Muscle of back (tissue), 13 donors: ENCODE measurements at places on chromosomes 2 and 18. TPM values are rescaled to one million over a fixed set of nuclear protein-coding genes. Genes with fewer than 3 reads are reported as not detected.
A peak's percentile ranks its signal among the peaks of the same experiment; 100 is the strongest.

- DNase-seq: no peak
Measured at GRCh38 chr2:98294711-98295110, 51.5 kb upstream of the CNGA3 start.

DNA sequence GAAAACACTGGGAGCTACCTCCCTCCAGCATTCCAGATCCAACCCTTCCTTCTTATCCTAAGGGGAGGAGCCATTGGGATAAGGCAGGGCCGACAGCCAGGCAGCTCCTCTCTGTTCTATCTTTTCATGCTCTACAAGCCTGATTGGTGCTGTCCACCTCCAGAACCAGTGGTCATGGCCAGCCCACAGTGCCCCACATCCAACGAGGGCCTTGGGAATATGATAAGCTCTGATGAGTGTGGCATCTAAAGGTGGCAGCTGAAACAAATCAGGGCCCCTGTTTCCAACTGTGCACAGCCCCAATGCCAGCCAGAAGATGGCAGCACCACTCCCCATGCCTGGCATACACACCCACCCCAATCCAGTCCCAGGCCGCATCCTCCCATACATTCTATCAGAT lies 329.3 kb downstream of the C1D start:
- DNase-seq: no peak

DNA sequence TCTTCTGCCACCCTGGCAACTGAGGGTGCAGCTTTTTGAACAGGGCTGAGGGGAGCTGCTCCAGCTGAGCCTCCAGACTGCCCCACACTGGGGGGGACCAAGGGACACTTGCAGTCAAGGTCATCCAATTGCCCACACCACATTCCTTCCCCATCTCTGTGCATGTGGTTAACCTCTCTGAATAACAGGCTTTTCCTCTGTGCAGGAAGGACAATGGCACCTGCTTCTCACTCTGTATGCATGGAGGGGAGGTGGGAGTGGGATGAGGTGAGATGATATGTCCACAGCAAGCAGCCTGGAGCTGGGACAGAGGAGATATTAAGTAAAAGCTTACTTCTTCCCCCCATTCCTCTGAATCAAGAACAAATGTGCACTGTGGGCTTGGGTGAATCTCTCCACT lies 39.1 kb upstream of the TEX51 start:
- DNase-seq: no peak

DNA sequence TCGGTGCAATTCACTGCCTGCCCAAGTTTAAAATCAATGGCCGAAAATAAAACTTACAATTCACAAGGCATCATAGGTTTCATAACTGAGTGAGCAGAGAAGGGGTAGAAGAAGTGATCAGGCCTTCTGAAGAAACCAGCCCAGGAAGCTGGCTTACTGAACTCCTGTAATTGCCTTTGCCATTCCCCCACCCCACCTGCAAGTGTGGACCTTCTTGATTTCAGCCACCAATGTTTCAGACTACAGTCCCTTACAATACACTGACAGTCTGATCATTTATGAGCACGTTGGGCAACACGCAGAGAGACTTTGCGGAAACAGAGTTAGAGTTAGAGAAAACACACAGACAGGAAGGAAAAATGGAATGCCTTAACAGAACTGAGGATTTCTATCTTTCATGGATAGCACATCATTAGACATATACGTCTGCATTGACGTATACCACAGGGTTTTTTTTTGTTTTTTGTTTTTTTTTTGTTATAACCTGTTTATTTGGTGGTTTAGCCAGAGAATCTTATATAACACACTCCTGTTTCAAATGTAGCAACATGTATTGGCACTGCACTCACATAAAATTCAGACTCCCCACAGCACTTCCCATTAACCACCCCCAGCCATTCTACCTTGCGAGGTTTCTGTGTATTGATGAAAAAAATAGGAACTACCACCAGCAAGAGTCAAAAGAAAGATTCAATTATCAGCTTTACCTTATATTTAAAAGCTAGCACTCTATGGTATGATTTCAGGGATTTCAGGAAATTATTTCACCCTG lies 126.4 kb downstream of the CACNB4 start:
- no peak for DNase-seq

- DNase-seq: no peak
Measured at GRCh38 chr2:109046925-109047508, 58.0 kb upstream of the EDAR start.

- no peak for DNase-seq
Measured at GRCh38 chr2:172977270-172978062, 98.2 kb upstream of the MAP3K20 start.

- DNase-seq: no peak
Measured at GRCh38 chr18:60182223-60182622, 190.4 kb downstream of the MC4R start.

DNA sequence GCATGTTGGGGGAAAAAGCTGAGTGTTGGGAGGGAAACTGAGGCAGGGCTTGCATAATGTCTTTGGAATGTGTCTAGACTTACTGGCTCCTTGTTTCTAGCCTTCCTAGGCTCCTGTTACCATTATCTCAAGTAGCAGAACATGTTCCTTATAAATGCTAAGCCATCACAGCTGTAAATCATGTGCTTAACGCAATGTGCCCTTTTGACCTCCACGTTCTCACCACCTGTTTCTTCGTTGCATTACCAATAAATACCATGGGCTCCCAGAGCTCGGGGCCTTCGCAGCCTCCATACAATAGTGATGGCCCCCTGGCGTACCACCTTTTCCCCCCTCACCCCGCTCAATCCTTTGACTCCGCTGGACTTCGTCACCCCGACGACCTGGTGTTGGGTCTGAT lies 54.0 kb upstream of the CWC22 start:
- no peak for DNase-seq

SEPTIN10 gene
- 83.5 TPM for polyA plus RNA-seq

GRCh38 chr2:15942711-15943345 lies 2.5 kb downstream of the MYCN start:
- no peak for DNase-seq

- no peak for DNase-seq
Measured at GRCh38 chr2:234623521-234623991, 126.7 kb upstream of the ARL4C start.

- no peak for DNase-seq
Measured at GRCh38 chr2:160901613-160902012, 258.6 kb upstream of the TANK start.

DNA sequence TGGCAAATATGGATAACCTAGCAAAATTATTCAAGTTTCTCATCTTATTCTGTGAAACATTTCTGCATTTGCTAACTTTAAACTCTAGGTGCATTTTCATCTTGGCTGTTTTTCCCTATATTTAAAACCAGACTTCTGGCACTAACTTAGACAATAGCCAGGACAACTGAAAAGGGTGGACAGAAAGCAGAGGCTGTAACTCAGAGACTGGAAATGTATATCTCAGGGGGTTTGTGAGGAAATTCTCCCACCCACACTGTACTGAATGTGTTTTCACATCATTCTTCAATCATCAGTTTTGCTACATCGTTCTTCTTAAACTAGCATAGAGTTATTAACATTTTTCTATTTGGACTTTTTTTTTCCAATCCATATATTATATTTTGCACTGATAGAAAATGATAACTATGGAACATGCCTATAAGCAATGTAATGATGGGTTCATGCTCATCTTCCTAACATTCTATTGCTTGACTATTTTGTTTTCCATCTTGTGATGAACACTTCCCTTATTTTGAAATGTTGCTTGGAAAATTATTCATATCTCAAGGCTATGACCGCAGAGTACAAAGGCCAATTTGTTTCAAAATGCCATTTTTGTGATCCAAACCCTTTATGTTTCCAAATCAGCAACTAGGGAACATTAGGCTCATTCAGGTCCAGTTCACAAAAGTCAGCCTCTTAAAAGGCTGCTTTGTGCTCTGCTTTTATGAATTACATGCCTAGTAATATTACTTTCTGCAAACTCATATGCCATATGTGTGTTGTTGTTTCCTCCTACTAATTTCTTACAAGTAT lies 125.8 kb upstream of the CDH19 start:
- no peak for DNase-seq

GRCh38 chr2:10036095-10036884 lies 7.1 kb upstream of the KLF11 start:
- DNase-seq: no peak

- no peak for DNase-seq
Measured at GRCh38 chr2:222424276-222424728, at the start of gene SGPP2. SGPP2 (plus strand) TSS chr2:222424543; CDS start chr2:222424603, 60 bp downstream.

DNA sequence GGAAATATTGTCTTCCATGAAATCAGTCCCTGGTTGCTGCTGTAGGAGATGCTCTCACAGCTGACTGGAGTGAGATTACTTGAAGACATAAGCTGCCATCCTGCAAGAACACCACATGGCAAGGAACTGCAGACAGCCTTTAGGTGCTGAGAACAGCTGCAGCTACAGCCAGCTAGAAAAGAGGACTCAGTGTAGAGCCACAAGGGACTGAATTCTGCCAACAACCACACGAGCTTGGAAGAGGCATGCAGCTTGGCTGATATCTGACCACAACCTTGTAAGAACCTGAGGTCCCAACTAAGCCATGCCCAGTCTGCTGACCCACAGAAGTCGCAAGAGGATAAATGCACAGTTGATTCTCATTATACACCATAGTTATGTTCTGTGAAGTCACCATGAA lies 181.8 kb upstream of the ARL4C start:
- no peak for DNase-seq

- no peak for DNase-seq
Measured at GRCh38 chr2:45974056-45974455, 322.6 kb downstream of the PRKCE start.

GRCh38 chr18:13368080-13368813 lies 149.7 kb downstream of the LDLRAD4 start:
- DNase-seq: no peak

GRCh38 chr2:207122651-207123334 lies 43.0 kb downstream of the KLF7 start:
- DNase-seq: no peak

PSTPIP2 gene
- 1.7 TPM for polyA plus RNA-seq

GPR35 gene
- polyA plus RNA-seq: 1.3 TPM

FAM210A gene
- polyA plus RNA-seq: 21.9 TPM

TFCP2L1 gene
- 0.14 TPM for polyA plus RNA-seq

SLC14A1 gene
- polyA plus RNA-seq: 2.7 TPM

- DNase-seq: no peak
Measured at GRCh38 chr2:240797500-240797895, 22.5 kb downstream of the KIF1A start.

DNA sequence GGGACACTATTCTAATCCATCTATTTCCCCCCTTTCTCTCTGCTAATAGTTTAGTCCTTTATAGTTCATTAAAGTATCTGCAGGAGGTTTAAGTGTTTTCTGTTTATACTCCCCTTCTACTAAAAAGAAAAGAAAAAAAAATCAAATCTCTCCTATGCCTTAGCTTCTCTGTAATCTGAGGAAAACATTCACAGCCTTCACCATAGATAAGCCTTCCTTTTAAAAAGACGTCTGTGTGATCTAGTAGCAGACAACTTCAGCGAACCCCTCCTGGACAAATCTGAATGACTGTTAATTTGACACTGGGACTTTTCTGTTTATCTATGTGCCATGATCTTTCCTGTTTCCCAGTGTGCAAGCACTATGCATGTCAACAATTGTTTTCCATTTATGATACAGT lies 70.4 kb upstream of the CDH19 start:
- no peak for DNase-seq

- no peak for DNase-seq
Measured at GRCh38 chr2:7096726-7097352, 179.6 kb downstream of the RNF144A start.

- DNase-seq: peak; percentile 46
Measured at GRCh38 chr2:12606472-12607000, 110.2 kb upstream of the TRIB2 start.

DNA sequence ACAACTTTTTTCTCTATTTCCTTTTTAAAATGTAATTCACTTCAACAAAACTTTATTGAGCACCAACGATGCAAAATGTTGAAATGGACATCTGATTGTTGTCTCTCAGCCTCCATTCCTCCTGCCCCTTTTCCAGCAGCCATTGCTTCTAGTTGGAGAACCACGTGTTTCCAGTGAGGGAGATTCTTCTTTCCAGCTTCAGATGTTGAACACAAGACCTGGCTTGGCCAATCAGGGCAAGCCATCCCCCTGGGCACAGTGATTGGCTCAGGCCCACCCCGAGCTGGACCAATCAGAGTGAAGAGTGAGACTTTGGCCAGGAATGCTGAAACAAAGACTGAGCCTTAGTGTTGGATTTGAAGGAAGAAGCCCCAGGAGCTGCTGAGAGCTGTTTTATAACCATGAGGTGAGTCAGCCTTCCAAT lies 59.0 kb downstream of the E2F6 start:
- peak; percentile 77 for DNase-seq

DNA sequence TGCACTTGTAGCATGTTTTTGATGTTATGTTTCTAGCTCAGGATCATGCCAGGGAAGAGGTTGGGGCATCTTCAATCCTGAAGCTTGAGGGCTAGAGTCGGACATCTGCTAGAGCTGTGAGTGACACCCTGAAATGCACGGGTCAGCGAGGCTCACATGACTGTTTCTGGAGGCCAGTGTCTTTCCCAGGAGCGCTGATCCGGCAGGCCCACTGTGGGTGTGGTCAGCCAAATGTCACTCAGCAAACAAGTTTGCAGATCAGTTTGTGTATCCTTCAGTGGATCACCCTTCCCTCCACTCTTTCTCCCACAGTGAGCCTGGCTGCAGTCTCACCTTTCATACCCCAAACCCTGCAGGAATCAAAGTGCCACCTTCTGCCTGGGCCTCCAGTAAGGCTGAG lies 23.0 kb upstream of the ARHGEF4 start:
- no peak for DNase-seq

SPP2 gene
- not detected for polyA plus RNA-seq

DNA sequence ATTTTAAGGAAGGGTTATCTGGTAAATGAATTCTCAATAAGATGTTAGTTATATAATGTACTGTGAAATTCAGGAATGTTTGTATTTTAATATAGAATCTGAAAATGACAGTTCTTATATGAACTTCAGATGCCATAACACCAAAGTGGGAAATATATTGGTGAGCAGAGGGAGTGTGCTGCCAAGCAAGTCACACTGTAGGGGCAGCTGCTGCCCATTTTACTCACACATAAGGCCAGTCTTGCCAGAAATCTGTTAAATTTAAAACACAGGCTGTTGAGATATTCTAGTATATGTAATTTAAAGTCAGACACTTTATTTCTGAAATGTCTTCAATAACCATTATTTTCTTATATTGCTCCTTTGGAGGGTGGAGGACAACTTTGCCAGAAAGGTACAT lies 34.6 kb upstream of the C1GALT1C1L start:
- no peak for DNase-seq

DNA sequence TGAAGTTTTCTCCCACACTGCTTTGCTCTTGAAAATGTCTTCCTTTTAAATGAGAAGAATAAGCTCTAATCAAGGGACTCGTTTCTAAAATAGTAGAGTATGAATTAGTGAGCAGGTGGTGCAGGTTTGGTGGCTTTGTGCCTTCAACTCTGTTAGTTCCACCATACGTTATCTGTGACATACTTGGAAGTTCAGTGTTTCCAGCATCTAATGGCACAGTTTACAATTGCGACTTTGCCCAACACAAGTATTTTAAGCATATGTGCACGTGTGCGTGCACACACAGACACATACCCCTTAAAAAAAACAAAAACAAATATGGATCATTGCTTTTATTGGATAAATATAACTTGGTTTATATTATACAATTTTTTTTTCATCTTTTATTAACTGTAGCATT lies 111.8 kb downstream of the RAB3GAP1 start:
- DNase-seq: no peak
